Fibroblast of lung (primary cell): ENCODE measurements at places on chromosomes 11 and 22.

DNA sequence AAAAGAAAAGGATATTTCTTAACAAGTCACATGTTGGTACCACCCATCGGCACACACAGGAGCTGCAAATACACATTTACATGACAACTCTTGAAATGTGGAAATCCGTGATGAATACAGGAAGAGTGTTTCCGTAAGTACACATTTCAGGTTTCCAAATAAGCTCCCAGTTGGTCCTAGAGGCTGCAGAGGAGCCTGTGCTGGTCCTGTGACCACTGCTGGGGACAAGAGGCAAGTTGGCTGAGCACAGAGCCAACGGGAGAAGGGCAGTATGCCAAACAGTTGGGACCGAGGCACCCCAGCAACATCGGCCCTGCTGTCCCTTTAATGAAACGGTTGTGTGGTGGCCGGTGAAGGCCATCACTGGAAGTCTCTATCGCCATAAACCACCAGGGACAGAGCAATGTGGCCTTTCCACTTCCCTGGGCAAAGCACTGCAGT, 38.5 kb upstream of the ARFGAP3 start:
- H3K27me3 ChIP-seq: no peaks in the 10 kb centered on the region
- no peak for DNase-seq
- H3K4me1 ChIP-seq: no peaks in the 10 kb centered on the region
- H3K27ac ChIP-seq: no peak overlapping the region

GRCh38 chr22:23259916-23260644, 79.8 kb downstream of the BCR start:
- H3K27me3 ChIP-seq: no peaks in the 10 kb centered on the region
- no peak overlapping the region for H3K4me3 ChIP-seq
- H3K36me3 ChIP-seq: peaks cover 13% of the 10 kb centered on the region
- DNase-seq: no peak

- H3K27me3 ChIP-seq: no peaks in the 10 kb centered on the region
- H3K27ac ChIP-seq: no peak overlapping the region
- no peak overlapping the region for H3K4me3 ChIP-seq
Observed at GRCh38 chr11:87300640-87301380, 263.1 kb downstream of the TMEM135 start.

GRCh38 chr11:61476371-61476770, 32.2 kb upstream of the LRRC10B start:
- no peaks in the 10 kb centered on the region for H3K36me3 ChIP-seq
- no peak for DNase-seq
- no peaks in the 10 kb centered on the region for H3K4me1 ChIP-seq
- H3K27me3 ChIP-seq: no peaks in the 10 kb centered on the region
- no peak overlapping the region for H3K27ac ChIP-seq
- no peak overlapping the region for H3K4me3 ChIP-seq

DNA sequence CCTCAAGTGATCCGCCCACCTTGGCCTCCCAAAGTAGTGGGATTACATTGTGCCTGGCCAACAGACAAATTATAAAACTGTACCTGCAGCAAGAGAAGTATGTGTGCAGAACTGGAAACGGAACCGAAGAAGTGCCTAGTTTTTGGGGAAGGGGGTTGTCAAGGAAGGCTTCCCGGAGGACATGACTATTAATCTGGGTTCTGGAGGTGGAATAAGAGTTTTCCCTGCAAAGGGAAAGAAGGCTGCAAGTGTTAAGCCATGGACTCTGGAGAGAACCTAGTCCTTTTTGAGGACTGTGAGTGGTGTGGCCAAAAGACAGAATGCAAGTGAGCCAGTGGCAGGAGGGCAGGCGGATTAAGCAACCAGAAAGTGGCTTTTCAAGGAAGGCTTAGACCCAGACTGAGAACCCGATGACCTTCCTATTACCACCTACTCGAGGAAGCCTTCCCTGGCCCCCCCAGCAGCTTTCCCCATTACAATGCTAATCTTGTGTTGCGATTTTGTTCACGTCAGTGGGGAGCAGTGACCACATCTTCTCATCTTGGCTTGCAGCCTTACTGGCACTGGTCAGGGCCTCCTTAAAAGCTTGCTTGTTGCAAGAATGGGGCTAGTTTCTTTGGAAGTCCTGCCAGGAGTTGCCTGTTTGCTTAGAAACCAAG, 5.7 kb upstream of the SEPTIN3 start:
- H3K4me1 ChIP-seq: no peaks in the 10 kb centered on the region
- H3K4me3 ChIP-seq: no peak overlapping the region
- H3K27me3 ChIP-seq: no peaks in the 10 kb centered on the region

- peak overlapping the region; percentile 98 for H3K4me3 ChIP-seq
- no peaks in the 10 kb centered on the region for H3K27me3 ChIP-seq
- no peak for DNase-seq
- peak overlapping the region; percentile 98 for H3K27ac ChIP-seq
- peaks cover 14% of the 10 kb centered on the region for H3K4me1 ChIP-seq
Observed at GRCh38 chr11:123063826-123064657, 2.1 kb upstream of the HSPA8 start.

- DNase-seq: no peak
- H3K4me1 ChIP-seq: no peaks in the 10 kb centered on the region
- H3K27ac ChIP-seq: no peak overlapping the region
- no peaks in the 10 kb centered on the region for H3K36me3 ChIP-seq
Observed at GRCh38 chr11:67516806-67517205, 6.4 kb downstream of the CABP2 start.

DNA sequence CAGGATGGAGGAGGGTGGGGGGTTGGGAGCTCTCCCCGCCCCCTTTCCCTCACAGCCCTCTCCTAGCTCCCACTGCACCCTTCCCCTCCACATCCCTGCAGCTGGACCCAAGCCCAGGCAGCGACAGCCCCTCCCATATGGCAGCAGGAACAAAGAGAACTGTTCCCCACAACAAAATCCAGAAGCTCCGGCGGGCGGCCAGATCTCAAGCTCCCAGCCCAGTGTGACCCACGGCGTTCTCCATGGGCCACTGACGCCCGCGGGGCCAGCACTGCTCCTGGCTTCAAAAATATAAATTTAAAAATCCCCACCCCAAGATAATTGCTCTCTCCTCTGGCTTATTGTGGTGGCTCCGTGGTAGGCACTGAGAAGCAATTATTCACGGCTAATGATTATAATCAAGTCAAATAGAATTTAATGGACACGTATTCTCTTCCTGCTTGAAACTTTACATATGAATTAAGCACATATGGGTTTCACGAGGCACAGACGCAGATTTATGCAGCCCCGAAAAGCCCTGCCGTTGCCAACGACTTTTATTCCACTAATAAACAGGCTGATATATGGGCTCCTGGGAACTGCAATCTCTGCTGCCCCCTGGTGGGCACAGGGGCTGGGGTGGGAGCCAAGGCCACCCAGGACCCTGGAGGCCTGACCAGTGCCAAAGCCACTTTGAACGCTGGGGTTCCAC, 17.5 kb downstream of the MACROD1 start:
- H3K36me3 ChIP-seq: no peaks in the 10 kb centered on the region
- no peak overlapping the region for H3K27ac ChIP-seq
- H3K27me3 ChIP-seq: no peaks in the 10 kb centered on the region
- no peak overlapping the region for H3K4me3 ChIP-seq
- H3K4me1 ChIP-seq: no peaks in the 10 kb centered on the region
- DNase-seq: peak; percentile 82
